Neural crest cell (in vitro differentiated cells): ENCODE measurements at places on chromosomes 6 and 20. TPM values are rescaled to one million over a fixed set of nuclear protein-coding genes. Genes with fewer than 3 reads are reported as not detected.
A peak's percentile ranks its signal among the peaks of the same experiment; 100 is the strongest.

- peaks cover 7% of the 10 kb centered on the region for H3K27me3 ChIP-seq
- no peak overlapping the region for H3K27ac ChIP-seq
- H3K4me1 ChIP-seq = peaks cover 11% of the 10 kb centered on the region
- H3K36me3 ChIP-seq = no peaks in the 10 kb centered on the region
These were observed 153.3 kb upstream of the SNX9 start for GRCh38 chr6:157669747-157670216.

DNA sequence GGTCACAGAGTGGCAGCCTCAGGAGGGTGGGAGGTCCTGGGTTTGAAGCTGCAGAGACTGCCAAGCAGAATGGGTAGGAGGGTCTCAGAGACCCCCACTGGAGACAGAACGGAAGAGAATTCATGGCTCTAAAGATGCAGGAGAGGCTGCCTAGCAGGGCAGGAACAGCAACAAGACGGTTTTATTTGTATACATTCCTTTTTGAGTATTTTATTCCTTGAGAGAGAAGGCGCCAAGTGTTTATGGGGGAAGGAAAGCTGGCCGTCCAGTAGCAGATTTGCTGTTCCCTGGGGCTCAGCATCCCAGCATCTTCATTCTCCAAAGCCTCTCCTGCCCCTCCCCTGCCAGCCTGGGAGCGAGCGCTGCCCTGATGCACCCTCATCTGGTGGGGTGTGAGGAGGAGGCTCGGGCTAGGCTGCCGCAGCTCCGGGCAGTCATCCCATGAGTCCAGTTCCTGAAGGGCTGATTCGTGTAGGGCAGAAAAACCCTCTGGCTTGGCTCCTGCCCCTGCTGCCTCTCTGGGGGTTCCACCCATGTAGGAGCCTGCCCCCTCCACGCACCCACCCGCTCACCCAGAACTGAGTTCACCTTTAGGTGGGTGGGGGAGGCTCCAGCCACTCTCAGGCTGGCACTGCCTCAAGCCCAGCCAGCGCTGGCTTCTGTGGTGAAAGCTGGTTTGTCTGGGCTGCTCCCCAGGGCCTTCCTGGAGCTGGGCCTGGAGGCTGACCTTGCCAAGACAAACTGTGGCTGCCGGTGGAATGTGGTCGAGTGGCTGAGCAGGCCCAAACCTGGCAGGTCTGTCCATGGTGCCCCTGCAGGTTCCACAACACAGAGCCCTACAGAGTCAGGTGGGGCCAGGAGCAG is 32.4 kb downstream of the CPXM1 start:
- H3K27ac ChIP-seq = no peak overlapping the region
- H3K4me3 ChIP-seq = no peak overlapping the region
- peaks cover 36% of the 10 kb centered on the region for H3K27me3 ChIP-seq

DNA sequence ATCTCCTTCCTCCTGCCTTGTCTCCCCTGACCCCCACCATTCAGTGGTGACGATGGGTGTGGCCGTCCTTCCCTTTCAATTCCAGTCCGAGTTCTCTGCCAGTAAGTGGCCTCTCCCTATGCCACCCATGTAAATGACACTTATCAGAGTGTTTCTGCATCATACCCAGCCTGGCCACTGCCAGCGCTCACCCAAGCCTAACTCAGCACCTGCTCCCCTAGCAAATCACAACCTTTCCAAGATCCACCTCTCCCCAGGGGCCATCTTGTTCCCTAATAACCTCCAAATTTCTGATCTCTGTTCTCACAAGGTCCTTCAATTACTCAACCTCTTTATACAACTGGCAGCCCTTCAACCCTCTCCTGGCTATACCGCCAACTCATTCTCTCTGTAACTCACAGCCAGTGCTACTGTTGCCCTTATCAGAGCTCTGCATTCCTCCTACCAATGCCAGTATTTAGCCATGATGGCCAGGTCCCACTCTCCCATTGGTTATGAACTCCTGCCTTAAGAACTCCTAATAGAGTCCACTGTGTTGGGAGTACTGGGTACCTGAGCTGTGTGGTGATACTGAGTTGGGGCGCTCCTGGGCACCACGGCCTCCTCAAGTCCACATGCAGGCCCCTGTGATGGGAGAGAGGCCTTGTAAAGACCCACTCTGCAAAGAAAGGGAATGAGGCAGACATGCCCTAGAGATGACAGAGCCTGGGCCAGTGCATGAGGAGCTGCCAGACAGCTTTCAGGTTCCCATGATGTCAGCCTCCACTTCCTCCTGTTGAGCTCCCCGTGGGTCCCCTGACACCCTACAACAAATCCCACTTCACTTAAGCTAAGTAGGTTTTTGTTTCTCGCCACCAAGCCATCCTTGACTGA is 187.4 kb upstream of the RREB1 start:
- no peak for DNase-seq
- no peaks in the 10 kb centered on the region for H3K4me1 ChIP-seq
- no peaks in the 10 kb centered on the region for H3K36me3 ChIP-seq
- H3K4me3 ChIP-seq = no peak overlapping the region
- no peak overlapping the region for H3K27ac ChIP-seq

The ID4 gene
- 104 and 106 TPM in 2 replicates for total RNA-seq

GRCh38 chr6:129709769-129710449 is at the start of gene ARHGAP18:
Gene ARHGAP18 (minus strand): TSS chr6:129710177. CDS start chr6:129710136, 41 bp downstream.
- H3K4me1 ChIP-seq = peaks cover 35% of the 10 kb centered on the region
- H3K36me3 ChIP-seq = no peaks in the 10 kb centered on the region
- H3K4me3 ChIP-seq = peak within 1 kb of the TSS; percentile 94
- peak within 1 kb of the TSS; percentile 90 for H3K27ac ChIP-seq
- peak; percentile 78 for DNase-seq

DNA sequence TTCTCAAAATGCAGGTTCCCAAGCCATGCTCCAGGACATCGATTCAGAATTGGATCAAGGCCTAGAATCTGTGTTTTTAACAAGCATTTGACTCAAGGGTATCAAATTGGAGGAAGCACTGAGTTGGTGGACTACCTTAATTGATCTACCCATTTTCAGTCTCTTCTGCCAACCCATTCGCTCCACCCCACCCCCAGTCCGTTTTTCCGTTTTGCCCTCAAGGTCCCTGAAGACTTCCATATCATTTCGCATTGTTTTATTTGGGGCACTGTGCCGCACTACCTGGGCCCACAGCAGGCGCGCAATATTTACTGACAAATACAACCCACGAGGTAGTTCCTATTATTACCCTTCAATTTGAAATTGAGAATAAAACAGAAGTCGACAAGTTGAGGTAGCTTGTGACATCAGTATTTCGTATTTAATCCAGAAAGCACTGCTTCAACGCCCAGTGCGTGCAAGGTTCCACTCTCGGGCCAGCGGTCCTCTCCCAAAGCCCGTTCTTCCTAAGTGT is 557 bp upstream of the DHX35 start:
- peaks cover 31% of the 10 kb centered on the region for H3K4me1 ChIP-seq
- H3K27ac ChIP-seq = peak overlapping the region; percentile 99
- no peak for DNase-seq

The TEAD3 gene
- total RNA-seq = 18.0 and 19.2 TPM in 2 replicates
